ENCODE measurements at places on chromosomes 4 and X.

DNA sequence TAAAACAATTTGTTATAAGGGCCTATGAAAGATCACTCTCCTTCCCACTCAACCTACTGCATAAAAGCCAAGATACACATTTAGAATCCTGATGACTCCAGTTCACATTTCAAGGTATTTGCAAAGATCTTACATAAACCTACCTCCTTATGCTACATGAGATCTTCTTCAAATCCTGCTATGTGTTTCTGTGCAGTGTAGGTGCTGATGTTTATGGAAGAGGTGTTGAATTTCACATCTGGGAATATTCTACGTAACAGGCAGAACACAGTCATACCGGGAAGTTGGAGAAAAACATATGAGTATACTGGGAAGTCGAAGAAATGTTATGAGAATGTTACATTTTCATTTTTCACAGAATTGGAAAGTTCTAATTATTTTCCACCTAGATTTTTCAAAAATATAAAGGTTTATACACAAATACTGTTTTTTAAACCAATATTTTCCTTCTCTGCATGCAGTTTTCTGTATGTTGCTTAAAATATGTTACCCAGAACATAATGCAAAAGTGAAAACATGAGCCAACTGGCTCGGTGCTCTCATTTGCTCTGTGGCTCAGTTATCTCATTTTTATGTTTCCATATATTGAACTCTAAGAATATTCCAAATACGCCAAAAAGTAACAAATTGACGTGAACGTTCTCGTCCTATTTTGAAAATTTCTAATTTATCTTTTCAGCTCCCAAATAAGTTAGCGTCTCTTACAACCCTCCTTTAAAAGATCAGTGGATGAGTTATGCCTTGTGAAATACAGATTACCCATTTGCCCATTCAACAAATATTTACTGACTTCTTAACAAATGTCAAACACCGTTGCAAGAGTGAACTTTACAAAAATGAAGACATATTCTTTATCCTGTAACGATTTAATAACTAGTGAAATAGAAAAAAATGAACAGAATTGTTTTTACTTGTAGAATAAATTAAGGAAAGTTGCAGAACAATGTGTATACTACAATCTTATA, 899.3 kb downstream of the STIM2 start:
- DNase-seq, result no peak

DNA sequence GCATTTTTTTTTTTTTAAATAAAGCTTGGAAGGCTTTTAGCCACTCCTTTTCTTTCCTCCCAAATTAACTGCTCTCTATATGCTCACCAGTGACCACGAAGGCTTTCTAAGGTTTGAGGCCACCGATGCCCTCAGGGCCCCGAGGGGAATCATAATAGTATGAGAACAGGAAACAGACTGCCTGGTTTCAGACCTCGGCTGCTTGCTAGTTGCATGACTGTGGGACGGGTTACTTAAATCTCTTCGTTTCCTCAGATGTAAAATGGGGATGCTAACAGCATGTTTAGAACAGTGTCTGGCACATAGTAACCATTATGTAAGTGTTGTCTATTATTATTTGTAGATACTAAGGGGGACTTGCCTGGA, 3.6 kb downstream of the LINC00632 start:
- no peak for DNase-seq

DNA sequence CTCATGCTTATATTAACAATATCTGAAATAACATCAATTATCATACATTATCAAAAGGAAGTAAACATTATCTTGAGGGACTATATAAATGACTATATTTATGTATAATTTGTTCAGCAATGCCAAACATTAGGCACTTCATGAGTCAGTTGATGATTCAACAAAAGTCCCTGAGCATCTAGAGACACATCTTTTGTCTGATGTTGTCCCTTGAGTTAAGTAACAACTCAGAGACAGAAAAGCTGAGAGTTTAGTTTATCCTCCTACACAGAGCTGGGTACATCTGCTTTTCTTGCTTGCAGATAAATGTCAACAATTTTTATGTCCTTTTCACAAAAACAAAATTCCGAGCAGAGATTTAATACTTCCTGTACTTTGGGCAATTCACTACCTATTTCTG, 311.1 kb downstream of the INPP4B start:
- DNase-seq, result no peak

DNA sequence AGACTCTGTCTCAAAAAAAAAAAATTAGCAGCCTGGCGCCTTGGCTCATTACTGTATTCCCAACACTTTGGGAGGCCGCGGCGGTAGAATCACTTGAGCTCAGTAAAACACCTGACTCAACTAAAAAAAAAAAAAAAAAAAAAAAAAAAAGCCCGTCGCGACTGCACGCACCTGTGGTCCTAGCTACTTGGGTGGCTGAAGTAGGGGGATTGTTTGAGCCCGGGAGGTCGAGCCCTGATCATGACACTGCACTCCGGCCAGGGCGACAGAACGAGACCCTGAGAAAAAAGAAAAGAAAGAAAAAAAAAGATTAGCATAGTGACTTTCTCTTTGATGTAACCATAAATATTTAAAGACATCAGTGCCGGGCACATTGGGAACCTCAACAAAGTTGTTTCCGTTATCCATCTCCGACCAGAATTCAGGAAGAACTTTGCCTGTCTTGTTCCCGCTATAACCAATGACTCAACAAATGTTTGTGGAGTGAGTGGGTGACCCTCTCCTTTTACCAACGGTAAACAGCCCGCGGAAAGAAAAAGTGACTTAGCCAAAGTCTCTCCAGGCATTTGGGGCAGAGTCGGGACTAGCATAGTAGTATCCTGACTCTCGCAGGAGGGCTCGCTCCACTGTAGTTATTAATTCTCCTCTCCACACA, 553 bp upstream of the MED28 start:
- no peak for DNase-seq

- DNase-seq, result no peak
Observed at GRCh38 chr4:105644257-105644656, 64.2 kb downstream of the INTS12 start.

DNA sequence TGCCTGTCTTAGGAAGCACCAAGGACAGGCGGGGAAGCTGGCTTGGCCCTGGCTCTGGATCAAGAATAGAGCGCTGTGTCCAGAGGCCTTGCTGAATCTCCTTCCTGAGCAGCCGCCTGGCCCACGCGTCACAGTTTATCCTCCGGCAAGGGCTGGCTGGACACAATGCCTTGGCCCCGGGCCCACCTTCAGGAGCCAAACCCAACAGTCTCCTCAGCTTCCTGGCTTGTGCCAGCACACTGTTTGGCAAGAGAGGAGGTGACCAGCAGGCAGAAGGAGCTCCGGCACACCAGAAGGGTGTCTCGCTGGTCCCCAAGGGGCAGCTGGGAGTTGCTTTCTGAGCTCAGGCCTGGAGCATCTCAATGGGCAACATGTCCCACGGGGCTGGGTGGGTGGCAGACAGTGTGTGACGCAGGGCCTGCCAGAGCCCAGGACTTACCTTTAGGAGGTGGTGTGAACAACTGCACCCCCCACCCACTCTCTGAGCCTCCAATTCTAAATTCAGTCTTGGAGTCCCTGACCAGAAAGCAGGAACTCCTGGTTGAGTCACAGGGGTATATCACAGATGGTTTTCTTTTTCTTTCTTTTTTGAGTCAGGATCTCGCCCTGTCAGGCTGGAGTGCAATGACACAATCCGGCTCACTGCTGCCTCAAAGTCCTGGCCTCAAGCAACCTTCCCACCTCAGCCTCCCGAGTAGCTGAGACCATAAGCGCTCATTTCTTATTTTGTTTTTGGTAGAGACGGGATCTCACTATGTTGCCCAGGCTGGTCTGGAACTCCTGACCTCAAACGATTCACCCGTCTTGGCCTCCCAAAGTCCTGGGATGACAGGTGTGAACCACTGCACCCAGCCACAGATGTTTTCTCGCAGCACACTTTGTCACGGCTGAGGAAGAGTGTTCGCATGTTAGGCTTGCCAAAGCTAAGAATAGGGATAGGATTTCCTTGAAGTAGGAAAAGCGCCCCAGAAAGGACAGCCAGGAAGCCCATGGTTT, 361.2 kb downstream of the BCOR start:
- DNase-seq, result no peak

DNA sequence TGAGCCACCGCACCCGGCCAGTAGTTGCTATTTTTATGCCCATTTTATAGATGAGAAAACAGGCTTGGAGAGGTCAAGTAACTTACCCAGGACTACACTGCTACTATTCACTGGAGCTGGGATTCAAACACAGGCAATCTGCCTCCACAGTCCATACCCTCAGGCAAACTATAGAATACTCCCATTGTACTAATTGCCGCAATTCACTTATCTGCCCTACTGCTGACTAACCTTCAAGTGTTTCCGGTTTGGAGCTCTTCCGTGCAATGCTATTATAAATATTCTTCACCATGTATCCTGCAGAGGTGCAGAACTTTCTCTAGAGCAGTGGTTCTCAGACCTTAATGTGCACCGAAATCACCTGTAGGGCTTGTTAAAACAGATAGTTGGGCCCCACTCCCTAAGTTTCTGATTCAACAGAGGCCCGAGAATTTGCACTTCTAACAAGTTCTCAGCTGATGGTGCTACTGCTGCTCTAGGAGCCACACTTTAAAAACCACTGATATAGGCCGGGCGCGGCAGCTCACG, 1.9 kb upstream of the G3BP2 start:
- no peak for DNase-seq

DNA sequence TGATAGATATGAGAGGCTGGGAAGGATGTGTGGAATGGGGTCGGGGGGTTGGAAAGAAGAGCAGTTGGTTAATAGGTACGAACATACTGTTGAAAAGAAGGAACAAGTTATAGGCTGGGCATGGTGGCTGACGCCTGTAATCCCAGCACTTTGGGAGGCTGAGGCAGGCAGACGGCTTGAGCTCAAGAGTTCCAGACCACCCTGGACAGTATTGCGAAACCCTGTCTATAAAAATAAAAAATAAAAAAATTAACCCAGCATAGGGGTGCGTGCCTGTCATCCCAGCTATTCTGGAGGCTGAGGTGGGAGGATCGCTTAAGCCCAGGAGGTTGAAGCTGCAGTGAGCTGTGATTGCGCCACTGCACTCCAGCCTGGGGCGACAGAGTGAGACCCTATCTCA, 58.5 kb upstream of the NHSL2 start:
- no peak for DNase-seq

GRCh38 chrX:18725310-18725943, 18.0 kb downstream of the PPEF1 start:
- DNase-seq, result no peak

DNA sequence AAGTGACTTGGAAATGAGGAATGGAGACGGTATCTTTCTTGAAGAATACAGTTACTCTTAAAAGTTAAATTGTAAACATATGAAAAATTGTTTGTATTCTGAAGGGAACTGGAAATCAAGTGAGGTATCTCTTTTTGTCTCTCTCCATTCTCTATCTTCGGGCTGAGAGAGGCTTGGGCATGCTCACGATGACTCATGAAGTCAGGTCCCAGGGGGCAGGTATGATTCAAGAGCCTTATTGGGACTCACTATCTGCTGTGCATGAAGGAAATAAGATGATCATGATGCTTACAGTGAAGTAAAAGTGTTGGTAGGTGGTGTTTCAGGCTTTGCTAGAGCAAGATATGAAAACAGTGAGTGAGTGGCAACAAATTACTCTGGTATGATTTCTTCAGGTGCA, 200.4 kb upstream of the PITX2 start:
- no peak for DNase-seq

DNA sequence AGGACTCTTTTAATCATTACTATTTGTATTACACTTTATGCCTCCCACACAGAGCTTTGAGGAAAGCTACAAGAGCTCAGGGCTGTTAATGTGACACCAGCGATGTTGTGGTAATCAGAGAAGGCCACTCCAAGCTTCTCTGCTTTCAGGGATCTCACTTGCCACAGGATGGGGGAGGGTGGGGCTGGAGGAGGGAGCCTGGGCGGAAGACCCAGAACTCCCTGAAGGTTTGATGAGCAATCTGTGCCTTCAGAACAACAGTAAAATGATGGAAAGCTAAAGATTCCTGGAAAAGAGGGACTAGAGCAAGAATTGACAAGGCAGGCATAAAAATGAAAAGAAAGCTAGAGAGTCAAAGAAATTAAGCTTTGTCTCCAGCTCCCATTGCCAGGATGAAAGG, 75.6 kb downstream of the MAML3 start:
- no peak for DNase-seq

GRCh38 chr4:153374442-153374841, 30.0 kb downstream of the MND1 start:
- DNase-seq, result no peak

DNA sequence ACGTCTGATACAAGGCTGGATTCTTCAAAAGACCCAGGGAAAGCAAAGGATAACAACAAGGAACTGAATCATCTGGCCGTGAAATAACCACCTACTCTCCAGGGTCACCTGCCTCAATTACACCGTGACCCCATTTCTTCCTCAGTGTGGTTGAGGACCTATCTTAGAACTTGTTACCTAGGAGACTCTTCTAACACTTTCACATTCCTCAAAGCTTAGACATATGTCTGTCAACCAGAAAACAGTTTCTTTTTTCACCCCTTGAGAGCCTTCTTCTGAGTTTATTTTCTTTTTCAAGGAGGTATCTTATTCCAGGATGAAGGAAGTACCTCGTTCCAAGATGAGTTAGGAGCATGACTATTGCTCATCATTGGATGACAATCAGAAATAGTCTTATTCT, 337.8 kb downstream of the ARHGAP24 start:
- no peak for DNase-seq

Measured in NCI-H2081 treated with DMSO at 0.1 percent for 48 hours (cell line).